ENCODE measurements at places on chromosomes 5 and 9.

DNA sequence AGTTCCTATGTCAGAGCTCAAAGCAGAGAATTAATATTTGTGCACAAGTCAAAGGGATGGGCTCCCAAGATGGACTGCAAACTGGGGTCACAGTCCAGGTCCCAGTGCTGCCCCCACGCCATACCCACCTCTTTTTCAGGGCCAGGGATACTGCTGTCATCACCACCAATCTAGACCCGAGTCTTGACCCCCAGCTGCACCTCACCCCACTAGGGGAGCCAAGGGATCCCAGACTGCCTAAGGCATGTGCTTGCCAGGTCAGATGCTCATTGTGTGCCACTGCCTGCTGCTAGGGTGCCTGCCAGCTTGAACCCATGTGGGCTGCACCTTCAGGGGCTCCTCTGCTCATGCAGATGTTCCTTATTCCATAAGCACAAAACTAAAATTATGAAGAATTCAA is 215.6 kb upstream of the NREP start:
- no peak for DNase-seq

DNA sequence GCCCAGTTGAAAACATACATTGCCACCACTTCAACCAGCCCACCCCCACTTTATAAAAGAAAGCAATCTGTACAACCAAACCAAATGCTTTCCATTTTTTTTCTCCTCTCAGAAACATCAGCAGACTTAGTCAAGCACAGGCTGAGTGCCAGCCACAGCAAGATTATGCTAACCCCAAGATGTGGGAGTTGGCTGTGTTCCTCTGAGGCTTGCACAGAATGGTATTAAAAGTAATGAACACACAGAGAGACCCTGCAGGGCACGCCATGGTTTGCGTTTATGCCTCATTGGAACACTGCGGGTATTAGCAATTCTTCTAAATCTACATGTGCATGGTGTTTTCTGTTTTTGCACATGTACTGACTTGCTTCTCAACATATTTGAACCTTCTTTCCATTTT is 419.9 kb upstream of the GRAMD2B start:
- DNase-seq = no peak

DNA sequence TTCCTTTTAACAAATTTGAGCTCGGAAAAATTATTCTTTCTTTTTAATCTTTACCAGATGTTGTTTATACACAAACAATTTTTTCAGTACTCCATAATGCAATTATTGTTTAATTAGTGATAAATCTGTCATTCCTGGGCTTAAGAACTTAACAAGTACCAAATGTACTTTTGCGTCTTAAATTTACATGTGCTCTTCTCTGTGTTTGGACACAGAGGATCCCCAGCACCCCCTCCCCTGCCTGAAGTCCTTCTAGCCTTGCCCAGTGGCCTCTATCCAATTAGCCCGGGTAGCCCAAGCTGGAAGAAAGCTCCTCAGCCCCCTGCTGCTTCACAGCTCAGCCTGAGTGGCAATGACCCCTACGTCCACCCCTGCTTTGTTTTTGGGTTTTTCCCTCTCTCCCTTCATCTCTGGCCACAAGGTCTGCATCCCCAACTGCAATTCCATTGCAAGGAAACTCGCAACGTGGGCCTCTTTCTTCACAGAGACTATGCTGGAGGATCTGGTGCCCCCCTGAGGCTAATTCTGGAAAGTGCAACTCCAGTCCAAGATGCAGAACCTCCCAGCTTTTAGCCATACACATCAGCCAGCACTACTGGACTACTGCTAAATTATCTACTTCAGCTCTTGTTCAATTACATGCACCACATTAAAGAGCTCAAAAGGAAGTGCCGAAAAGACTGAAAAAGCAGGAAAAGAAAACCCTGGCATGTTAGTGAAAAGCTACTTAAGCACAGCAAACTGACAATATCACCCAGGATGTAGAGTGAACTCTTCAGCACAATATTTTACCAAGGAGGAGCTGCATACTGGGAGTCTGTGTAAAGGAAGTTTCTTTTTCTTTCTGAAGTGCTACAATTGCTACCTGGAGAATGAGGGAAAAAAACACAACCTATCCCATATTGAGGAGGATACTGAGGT is 186.2 kb downstream of the FANCC start:
- DNase-seq = peak; percentile 11

DNA sequence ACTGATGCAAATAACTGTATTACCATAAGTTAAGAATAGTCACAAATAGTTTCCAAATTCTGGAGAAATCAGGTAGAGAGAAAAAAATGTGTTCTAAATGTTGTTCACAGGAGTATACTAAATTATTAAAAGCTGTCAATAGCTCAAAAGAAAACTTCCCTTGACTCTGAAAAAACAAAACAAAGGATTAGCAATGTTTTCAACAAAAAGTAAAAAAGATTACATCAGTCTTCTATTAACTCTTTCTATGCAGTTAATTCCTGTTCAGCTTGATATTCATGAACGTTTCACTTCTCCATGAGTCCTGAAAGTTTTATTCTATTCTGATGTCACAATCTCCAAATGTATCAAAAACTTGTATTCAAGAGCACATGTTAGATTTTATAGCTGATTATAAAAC is 9.5 kb upstream of the CLTB start:
- no peak for DNase-seq

- DNase-seq = no peak
Observed at GRCh38 chr5:64827703-64828102, 59.0 kb downstream of the CWC27 start.
